ENCODE measurements at places on chromosomes 5 and 9.

DNA sequence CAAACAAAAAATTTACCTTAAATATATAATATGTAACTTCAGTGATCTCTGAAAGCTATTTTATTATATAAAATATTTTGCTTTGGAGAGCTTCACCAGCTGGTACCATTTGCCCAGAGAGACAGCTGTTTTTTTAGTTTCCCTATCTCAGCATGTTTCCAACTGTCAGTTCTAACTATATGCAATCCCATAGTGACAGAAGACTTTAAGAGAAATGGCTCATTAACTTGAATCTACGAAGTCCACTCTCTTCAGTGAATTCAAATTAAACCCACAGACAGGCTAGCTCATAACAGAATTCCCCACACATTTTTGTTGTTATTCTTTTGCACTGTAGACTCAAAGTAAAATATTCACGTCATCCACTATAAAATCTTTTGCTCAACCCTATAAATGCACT is 251.8 kb upstream of the POU5F2 start:
- DNase-seq, result no peak

- no peak for DNase-seq
These were observed 130.4 kb upstream of the POC5 start for GRCh38 chr5:75847561-75848021.

DNA sequence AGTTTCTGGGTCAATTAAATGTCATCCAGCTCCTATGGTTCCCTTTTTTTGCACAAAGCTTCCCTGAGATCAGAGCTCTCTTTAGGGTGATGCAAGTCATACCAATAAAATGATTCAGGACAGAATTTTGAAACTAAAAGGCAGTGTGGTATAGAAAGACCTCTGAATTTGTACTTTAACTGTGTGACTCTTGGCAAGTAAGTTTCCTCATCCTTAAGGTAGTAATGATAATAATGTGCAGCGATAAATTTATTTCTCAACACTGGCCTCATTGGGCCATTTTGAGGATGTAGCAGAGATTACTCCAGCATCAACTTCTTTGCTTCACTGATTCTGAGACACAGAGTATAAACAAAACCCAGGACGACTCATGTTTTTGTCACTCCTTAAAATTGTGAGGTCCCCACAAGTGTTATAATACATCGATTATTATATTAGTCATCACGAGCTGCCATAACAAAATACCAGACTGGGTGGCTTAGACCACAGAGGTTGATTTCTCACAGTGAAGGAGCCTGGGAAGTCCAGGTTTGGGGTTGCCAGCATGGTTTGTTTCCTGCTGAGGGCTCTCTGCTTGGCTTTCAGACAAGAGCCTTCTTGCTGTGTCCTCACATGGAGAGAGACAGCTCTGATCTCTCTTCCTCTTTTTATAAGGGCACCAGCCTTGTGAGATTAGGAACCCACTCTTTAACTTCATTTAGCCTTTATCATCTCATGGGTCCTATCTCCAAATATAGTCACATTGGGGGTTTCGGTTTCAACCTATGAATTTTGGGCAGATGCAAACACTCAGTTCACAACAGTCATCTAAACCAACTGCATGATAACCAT is 293.0 kb downstream of the ZNF608 start:
- no peak for DNase-seq

DNA sequence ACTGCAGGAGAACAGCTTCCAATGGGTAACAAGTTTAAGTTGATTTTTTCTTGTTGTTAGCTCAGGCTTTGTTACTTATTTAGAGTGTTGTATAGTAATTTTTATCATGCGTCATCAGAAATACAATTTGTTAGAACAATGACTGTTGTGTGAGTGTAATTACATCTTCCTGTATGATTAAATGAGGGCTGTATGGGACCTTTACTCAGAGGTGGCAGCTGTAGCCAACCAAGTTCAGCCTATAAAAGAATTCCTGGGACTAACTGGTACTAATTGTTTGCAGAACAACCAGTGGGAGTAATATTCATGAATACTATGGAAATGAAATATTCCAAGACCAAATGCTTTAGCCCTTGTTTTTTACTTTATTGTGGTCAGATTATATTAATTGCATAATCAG is 30.8 kb upstream of the TJP2 start:
- DNase-seq, result no peak

DNA sequence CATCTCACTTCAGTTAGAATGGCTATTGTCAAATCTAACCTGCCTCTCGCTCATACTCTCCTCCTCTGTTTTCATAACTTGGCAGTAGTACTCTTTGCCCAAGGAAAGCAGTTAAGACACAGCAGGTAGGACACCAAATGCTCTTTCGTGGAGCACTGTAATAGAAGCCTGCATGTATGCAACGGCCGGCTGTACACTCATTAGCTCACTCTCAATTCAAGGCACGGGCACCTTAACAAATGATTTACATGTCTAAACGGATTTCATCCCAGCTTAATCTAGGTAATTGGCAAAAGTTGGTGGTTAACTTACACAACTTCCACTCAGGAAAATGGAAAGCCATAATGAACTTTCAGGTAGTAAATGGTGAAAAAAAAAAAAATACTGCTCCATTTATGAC is 14.9 kb downstream of the DEPDC1B start:
- no peak for DNase-seq

GRCh38 chr5:76475385-76475784 is 72.3 kb downstream of the IQGAP2 start:
- DNase-seq, result no peak

DNA sequence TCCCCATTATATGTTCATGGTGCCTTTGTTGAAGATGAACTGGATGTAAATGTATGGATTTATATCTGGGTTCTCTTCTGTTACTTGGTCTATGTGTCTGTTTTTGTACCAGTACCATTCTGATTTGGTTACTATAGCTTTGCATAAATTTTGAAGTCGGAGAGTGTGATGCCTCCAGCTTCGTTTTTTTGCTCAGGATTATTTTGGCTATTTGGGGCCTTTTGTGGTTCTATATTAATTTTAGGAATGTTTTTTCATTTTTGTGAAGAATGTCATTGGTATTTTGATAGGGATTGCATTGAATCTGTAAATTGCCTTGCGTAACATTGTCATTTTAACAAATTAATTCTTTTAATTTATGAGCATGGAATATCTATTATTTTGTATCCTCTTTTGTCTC is 36.6 kb upstream of the ZNF366 start:
- no peak for DNase-seq

- DNase-seq, result no peak
These were observed 39.8 kb downstream of the ANXA2R start for GRCh38 chr5:43000111-43000840.

DNA sequence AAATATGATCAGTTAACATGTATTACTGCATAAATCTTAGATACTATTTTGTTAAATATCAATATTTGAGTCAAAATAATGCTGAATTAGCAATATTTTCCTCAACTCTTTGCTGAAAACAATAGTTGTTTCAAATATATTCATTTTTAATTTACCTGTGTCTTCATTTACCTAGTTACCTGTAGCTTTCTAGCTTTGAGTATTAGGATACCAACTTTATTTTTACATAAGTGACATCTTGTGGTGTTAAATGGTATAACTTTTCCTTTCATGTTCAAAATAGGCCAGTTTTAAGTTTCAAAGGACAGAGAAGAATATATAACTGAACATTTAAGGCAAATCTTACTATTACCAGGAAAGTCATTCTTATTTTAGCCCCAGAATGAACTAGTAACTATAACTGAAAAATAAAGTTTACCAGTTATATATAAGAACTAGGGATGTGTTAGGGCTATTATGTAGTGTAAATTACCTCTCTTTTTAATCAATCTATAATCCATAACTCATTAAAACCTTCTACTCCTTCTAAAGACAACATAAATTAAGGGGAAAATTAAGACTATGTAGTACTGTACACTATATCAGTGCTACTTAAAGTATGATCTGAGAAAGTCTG is 25.3 kb downstream of the AP3B1 start:
- DNase-seq, result no peak

DNA sequence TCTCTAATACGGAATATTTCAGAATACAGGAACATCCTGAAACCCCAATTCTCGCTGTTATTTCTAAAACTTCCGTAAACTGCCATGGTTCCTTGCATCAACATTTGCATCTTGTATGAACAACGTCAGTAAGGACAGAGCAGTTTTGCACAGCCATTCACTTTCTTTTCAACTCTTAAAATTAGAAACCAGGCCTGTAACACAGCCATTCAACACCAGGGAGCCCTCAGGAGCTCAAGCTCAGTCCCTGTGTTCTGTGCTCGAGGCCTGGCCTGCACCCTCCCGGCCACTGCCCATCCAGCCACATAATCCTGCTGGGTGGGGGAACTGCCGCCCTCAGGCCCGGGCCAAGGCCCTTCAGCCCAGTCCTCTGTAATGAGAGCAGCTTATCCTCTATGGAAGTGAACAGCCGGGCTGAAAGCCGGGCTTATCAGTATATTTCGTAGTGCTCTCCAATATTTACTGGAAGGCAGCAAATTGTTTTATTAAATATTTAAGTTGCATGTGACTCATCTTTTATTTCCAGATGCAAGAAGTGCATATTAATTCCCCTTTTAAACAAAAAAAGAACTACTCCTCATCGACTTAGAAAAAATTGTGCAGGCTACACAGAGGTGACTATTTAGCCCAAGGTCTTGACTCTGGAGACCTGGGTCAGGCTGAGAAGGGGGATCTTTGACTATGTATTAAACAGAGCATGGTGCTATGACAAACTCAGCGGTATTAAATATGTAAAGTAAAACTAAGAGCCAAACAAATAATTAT is 33.2 kb upstream of the SLC6A3 start:
- DNase-seq, result no peak

- no peak for DNase-seq
These were observed 52.6 kb upstream of the TBC1D9B start for GRCh38 chr5:179960204-179960831.

GRCh38 chr9:134399435-134400056 is 73.3 kb downstream of the RXRA start:
- DNase-seq, result no peak
